ENCODE measurements at places on chromosomes 3 and 15.

DNA sequence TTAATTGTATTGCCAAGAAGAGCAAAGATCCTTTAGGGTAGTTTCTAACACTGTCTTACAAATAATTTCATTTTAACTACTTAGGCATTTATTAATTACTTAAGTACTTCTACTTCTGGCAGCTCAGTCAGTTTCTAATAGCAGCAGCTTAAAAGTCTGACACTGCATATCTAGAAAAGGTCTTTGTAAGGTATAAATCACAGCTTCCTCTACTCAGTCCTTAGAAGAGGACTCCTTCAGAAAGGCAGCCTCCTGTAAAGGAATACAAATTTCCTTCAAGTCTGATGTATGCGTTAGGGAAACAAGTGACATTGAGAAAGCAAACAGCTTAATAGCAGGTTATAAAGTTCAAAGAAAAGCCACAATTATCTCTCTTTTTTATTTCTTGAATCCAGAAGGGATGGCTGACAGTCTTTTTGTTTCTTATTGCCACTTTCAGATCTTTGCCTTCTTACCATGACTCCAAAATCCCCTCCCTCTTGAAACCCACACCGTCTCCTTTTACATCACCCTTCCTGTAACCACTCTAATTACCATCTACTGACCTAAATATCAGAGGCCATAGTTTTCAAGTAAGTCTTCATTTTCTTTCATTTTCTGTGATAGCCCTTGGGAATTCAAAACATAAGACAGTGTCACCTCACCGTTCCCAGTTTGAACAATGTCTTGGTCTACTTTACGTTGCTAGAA is 109.5 kb downstream of the CGGBP1 start:
- DNase-seq: no peak

GRCh38 chr3:62567097-62568021 is 194.0 kb upstream of the FEZF2 start:
- DNase-seq: no peak

DNA sequence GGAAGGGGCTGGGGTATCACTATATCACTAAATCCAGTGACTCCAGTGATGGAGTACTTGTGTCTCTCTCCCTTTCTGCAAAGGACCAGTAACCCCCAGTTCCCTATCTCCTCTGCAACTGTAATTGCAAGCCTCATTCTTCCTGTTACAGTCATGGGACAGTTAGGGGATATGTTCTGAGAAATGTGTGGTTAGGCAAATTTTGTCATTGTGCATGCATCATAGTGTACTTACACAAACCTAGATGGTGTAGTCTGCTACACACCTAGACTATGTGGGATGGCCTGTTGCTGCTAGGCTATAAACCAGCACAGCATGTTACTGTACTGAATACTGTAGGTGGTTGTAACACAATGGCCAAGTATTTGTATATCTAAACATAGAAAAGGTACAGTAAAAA is 2.2 kb downstream of the VPS8 start:
- no peak for DNase-seq

DNA sequence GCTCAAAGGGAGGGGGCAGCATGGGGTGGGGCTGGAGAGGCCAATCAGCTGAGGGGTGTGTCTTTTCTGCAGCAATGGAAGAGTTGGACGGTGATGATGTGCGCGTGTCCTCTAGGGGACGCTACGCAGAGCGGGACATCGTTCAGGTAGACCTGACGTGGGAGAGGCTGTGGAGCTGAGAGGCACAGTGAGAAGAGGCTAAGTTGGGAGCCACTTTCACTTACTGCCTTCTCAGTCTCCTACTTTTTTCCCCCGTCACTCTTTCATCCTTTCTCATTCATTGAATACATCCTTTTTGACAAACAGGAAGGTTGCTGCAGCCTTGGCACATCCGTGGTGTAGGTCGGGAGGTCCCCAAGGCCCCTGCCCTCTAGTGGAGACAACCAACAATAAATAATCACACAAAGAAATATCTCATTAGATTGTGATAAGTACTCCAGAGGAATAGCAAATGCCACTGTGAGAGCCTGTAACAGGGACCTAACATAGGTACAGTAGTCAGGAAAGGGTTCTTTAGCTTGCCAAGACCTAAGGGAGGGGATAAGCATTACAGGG is 4.4 kb upstream of the BRPF1 start:
- DNase-seq: peak; percentile 42

Data from glutamatergic neuron (in vitro differentiated cells).